Cortex of kidney (tissue), 1 donor: ENCODE measurements at places on chromosomes 4 and X.

DNA sequence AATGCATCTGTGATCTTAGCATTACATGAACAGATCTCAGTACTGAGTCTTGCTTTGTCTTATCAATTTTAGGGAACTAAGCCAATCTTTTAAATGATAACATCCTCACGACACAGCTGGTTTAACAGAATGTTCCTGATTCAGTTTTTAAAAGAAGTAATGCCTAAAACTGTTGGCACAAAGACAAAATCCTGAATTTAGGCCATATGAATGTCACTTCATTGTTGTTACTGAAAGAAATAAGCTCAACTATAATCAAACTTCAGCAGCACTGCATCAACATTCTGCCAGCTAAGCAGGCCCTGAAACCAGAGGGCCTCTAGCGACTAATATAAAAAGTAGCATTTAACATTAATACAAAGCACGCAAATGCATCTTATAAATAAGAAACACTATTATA, 130.6 kb downstream of the FRYL start:
- no peak for DNase-seq

DNA sequence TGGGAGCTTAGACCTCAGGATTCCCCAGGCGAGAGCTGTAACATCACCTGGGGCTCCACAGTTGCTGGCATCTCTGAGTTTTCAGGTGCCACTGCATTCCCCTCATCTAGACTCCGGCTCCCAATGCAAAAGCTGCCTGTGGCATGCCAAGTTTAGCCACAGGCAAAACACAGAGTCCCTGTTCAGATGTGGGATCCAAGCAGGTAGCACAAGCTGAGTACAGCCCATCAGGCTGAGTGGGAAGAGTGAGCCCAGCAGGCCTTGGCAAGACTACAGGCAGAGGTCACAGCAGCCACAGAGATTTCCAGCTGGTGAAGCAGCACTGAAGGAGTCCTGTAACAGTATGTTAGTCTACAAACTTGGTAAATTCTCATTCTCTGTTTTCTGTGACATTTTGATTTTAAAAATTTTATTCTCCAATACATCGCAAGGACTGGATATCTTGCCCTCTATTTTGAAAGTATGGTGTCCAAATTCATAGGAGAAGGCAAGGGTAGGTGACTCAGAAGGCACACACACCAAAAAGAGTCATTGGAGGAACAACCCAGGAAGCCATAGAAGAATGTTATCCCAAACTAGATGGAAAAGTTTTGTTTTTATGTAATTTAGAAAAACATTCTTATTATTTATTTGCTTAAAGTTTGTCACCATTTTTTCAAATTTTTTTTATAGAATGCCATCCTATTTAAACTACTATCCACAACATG, 13.6 kb upstream of the CXCL2 start:
- DNase-seq, result no peak

GRCh38 chrX:3550160-3550751, 163.2 kb downstream of the PRKX start:
- DNase-seq, result no peak

GRCh38 chrX:130304587-130305368, 34.9 kb upstream of the SLC25A14 start:
- no peak for DNase-seq

DNA sequence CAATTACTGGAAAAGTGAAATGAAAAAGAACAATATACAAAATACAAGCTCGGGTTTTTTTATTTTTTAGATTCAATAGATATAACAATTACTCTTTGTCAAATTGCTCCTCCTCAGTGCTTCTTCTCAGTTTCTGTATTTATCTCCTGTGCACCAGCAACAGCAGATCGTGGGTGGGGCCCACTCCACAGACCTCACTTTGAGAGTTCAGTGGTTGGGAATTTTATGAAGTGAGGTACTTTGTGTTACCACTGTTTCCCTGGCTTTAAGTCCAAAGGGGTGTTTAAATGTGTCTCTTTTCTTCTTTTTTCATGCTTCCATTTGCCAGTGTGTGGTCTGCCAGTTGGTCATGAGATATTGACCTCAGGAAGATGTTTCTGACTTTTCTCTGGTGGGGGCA, 54.4 kb downstream of the KIT start:
- no peak for DNase-seq

GRCh38 chr4:53943345-53944085, 120.9 kb downstream of the CHIC2 start:
- no peak for DNase-seq

GRCh38 chrX:93332329-93332728, 341.0 kb downstream of the NAP1L3 start:
- DNase-seq, result no peak

GRCh38 chr4:122762966-122763716, 30.6 kb downstream of the BBS12 start:
- no peak for DNase-seq
